ENCODE measurements at places on chromosomes 11 and 22. TPM values are rescaled to one million over a fixed set of nuclear protein-coding genes. Genes with fewer than 3 reads are reported as not detected.

GRCh38 chr22:30402028-30402765 is 5.4 kb downstream of the SEC14L2 start:
- no peak for DNase-seq

Gene MMP11
- total RNA-seq, result 0.43 TPM

DNA sequence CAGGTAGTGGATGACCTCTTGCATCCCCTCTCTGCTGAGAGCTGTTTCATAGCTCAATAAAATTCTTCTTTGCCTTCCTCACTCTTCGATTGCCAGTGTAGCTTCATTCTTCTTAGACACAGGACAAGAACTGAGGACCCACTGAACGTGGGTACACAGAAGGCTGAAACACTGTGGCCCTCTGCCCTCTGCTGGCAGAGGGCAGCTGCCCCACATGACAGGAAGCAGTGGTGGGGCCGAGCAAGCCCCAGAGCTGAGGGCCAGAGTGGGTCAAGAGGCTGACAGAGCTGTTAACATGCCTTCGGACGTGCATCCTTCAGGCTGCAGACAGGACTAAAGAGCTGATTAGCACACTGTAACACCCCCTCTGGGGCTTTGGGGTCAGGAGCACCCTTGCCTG is 15.6 kb downstream of the SMC1B start:
- DNase-seq, result no peak

DNA sequence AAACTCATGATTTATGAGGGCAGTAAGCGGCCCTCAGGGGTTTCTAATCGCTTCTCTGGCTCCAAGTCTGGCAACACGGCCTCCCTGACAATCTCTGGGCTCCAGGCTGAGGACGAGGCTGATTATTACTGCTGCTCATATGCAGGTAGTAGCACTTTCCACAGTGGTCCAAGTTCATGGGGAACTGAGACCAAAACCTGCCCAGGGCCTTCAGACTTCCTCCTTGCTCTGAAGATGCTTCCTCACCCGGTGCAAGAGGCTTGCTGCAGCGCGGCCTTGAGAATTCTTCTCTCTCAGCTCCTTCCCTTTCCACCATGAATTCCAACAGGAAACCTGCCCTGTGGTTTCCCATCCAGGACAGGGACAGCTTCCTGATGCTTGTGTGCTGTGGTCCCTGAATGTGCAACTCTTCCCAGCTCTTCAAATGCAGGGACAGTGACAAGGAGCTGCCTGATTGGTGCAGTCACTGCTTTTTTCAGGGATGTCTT is 53.9 kb downstream of the GGTLC2 start:
- no peak for DNase-seq

GRCh38 chr11:60942219-60942618 is 9.8 kb downstream of the SLC15A3 start:
- no peak for DNase-seq

DNA sequence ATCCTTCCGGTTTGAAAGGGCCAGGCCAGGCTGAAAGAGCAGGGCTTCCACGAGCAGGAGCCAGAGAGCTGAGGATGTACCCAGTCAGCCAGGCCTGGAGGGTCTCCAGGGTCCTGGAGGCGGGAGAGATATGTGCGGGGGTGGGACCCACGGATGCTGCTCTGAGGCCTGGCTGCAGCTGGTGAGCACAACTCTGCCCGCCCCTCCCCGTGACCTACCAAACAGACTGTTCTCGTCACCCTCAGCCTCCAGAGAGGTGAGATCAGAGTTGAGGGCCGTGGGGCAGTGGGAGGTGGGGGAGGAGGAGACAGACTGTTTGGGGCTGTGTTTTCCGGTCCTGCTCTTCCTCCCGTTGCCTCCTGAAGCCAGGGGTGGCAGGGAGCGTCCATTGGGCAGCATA is 42.2 kb downstream of the TRIOBP start:
- DNase-seq, result no peak

DNA sequence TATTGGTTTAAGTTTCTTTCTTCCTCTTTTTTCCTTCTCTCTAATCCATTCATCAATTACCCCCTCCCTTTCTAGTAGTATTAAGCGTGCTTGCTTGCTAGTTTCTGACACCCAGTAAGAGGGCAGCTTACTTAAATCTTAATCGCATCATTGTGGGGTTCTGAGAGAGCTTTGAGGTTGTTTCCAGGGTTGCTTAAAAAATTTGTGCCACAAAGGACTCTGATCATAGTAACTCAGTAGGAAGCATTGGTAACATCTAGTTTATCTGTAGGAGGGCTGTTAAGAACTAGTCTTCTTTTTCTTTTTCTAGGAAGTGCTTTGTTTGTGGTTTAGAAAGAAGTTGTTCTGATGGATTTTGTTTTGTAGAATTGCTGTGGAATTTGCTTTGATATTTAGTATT is 45.3 kb downstream of the TMEM135 start:
- no peak for DNase-seq

DNA sequence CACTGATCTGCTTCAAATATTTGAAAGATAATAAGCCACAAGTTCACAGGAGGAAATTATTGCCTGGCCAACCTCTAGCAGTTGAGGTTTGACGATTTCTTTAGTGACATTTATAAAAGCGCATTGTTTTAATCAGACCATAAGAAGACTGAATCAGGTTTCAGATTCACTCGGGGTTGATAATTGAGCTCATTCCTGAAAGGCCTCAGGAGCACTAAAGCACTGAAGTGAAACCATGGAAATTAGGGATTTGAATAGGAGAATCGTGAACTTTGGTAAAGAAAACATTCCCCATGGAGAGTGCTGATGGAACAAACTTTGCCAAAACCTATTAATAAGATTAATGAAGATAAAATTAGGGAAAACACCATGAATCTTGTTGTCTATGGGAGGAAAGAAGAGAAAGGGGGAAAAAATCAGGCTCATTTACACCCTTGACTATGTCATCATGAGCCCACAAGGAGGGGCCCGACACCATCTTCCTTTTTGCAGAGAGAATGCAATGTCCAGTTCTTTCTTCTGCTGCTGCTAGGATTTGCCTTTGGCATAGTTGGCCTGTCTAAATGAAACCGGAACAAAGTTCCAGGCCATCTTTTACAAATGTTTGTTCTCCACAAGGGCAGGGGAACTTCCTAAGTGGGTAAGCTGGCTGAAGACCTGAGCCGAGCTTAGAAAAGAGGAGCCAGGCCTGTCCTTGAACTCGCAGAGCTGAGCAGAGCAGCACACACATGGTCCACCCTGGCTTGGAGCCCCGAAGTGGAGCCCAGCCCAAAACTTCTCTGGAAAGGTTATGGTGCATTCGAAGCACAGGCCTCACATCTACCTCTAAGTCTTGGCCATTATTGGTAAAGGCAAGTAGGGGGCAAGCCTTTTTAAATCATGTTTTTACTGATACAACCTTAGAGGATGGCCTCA is 56.1 kb upstream of the EIF3M start:
- no peak for DNase-seq

- no peak for DNase-seq
Observed at GRCh38 chr11:332651-333480, 12.2 kb upstream of the IFITM3 start.

- DNase-seq, result no peak
Observed at GRCh38 chr11:32200136-32200847, 109.4 kb downstream of the RCN1 start.

Data from activated naive CD4-positive, alpha-beta T cell treated with anti-CD3 and anti-CD28 coated beads for 36 hours (primary cell).